ENCODE measurements at places on chromosomes 11 and 22. TPM values are rescaled to one million over a fixed set of nuclear protein-coding genes. Genes with fewer than 3 reads are reported as not detected.

The ABCC8 gene
- not detected for polyA plus RNA-seq

The MRGPRF gene
- polyA plus RNA-seq, result 24.4 TPM

The NXPE4 gene
- not detected for polyA plus RNA-seq

The ANGPTL5 gene
- not detected for polyA plus RNA-seq

The NARS2 gene
- polyA plus RNA-seq, result 5.9 TPM

The SYTL2 gene
- polyA plus RNA-seq, result 70.9 TPM

The ZNF214 gene
- polyA plus RNA-seq, result 1.8 TPM

The PLA2G6 gene
- polyA plus RNA-seq, result 10.1 TPM

The ABTB2 gene
- polyA plus RNA-seq, result 2.8 TPM

Measured in BJ (cell line).